ENCODE measurements at places on chromosomes 11 and 22. TPM values are rescaled to one million over a fixed set of nuclear protein-coding genes. Genes with fewer than 3 reads are reported as not detected.

MFNG gene
- total RNA-seq, result 1.7 TPM

ACRV1 gene
- not detected for total RNA-seq

WNT7B gene
- not detected for total RNA-seq

CARD18 gene
- not detected for total RNA-seq

RANBP1 gene
- total RNA-seq, result 133 TPM

CBLIF gene
- 456 TPM for total RNA-seq

OR10A2 gene
- not detected for total RNA-seq

OR8G1 gene
- total RNA-seq, result not detected

SEPTIN3 gene
- 0.72 TPM for total RNA-seq

KCNJ1 gene
- total RNA-seq, result not detected

CFAP300 gene
- not detected for total RNA-seq

APOL5 gene
- total RNA-seq, result not detected

SORL1 gene
- 19.2 TPM for total RNA-seq

CALCA gene
- total RNA-seq, result not detected

PKNOX2 gene
- total RNA-seq, result 4.9 TPM

CSNK2A3 gene
- total RNA-seq, result not detected

RRP8 gene
- total RNA-seq, result 13.0 TPM

DNAL4 gene
- total RNA-seq, result 11.2 TPM

Measured in stomach (tissue), 19 donors.